ENCODE measurements at places on chromosomes 16 and 17.

DNA sequence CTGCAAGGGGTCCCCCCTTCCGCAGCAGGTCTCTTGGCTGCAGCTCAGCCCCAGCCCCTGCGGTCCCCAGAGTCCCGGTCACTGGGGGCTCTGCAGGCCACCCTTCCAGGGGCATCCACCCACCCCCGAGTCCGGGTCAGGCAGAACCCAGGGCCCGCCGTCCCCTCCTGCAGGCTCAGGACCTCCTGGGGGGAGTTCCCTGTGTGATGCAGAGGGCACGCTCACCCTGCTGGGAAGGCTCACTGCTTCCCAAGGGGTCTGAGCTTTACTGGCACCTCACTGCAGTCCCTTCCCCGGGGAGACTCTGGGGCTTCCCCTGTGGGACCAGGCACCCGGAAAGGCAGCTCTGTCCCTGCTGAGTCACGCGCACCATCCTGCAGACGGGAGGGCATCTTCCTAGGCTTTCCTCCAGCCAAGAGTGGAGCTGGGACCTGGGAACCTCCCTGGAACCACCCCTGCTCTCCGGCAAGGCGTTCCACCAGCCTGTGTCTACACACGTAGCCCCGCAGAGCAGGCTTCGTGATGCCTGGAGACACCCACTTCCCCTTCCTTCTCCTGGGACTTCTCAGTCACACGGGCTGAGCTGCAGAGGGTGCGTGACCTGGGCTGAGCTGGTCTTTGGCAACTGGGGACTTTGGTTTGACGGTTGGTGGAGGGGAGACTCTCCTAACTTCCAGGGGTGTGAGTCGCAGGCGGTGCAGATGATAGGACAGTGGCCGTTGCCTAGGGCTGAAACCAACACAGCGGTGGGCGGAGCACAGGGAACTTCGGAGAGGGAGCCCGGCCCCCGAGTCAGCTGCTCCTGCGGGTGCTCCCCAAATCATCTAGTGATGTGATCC is 23.4 kb downstream of the SLC25A10 start:
- DNase-seq, result peak; percentile 86

DNA sequence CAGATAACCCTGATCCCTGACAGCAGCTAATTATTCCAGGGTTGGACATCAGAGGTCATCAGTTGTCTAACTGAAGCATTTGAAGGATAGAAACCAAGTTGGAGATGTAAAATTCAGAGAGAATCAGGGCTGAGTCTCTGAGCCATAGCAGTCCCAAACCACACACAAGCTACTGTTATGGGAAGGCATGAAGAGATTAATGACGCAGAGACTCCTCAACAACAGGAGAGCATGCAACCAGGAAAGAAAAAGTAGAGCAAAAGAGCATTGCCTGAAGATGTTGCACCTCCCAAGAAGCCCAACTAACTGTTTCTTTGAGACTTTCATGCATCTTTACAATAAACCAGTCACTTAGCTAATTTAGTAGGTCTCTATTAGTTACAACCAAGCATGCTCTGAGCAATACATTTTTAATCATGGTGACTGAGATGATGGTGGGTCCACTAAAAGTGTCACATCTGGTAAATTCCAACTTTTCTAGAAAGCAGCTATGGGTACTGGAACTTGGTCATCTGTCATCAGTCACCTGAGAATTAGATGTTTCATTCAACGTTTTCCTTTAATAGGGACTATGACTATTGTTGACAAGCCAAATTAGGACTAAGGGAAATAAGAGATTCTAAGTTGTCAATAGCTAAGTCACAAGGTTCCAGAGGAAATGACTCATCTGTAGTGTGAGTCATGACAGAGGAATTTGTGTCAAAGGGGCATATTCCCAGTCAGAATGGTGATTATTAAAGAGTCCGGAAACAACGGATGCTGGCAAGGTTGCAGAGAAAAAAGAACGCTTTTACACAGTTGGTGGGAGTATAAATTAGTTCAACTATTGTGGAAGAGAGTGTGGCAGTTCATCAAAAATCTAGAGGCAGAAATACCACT is 239.8 kb downstream of the CHD9NB start:
- peak; percentile 16 for DNase-seq

GRCh38 chr17:44629314-44629713 is 27.0 kb upstream of the MEIOC start:
- DNase-seq, result no peak

DNA sequence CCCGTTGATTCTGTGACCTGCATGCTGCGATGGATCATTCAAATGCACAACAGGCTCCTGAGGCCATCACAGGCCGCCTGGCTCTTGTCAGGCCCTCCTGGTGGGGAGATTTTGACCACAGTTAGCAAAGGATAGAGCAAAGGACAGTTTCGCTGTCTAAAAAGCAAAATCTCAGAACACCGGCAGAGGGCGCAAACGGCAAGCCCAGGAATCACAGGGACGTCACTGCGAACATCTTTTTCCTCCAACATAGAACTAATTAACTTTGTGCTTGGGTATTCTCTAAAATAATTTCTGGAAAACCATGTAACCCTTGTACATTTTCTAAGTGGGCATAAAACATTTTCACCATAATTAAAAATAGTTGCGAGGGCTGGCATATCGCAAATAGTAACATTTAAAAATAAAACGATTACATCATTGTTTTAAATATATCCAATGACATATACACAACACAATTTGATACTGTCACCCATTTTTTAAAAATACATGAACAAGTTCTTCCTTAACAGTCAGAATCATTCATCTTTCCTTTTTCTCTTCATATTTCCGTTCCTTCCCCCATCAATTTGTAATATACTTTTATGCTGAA is 19.7 kb upstream of the SLC47A1 start:
- DNase-seq, result peak; percentile 69

DNA sequence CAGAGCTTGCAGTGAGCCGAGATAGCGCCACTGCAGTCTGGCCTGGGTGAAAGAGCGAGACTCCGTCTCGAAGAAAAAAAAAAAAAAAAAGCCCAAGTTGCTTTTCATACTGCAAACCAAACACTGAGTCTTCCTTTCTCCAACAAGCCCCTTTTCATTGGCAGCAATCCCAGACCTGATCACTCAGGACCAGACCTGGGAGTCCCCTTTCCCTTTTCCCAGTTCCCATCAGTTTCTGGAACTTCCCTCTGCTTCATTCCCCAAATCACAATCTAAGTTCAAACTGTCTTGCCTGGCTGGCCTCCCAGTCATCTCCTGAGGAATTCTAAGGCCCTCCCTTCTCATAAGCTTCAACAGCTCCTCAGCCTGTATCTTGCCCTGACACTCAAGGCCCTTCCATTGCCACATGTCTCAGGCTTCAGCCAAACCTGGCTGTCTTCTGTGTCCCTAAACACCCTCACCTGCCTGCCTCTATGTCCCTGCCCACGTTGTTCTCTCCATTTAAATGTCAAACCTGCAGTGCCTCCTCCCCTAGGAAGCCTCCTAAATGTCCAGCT is 11.8 kb upstream of the PHF12 start:
- no peak for DNase-seq

DNA sequence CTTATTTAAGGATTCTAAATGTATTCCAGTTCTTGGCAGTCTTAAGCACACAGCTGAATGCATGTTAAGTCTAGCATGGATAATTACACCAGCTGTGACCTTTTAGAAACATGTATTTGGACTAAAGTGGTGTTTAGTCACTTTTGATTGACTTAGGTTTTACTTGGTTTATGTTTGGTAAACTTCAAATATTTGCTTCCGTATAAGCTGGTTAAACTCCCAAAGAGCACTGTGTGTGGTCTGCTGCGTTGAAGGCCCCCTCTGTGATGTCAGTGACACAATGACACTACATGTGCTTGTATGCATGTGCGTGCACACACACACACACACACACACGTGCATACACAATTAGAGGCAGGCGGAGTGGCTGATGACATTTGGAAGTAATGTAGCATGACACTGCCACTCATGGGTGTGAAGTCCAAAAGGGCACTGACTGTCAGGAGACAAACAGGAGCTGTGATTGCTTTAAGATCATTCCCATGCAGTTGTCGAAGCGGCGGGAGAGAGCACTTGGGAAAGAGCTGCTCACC is 156.1 kb upstream of the CDH13 start:
- DNase-seq, result no peak

- DNase-seq, result no peak
These were observed 6.8 kb downstream of the SLC6A2 start for GRCh38 chr16:55662644-55663031.

DNA sequence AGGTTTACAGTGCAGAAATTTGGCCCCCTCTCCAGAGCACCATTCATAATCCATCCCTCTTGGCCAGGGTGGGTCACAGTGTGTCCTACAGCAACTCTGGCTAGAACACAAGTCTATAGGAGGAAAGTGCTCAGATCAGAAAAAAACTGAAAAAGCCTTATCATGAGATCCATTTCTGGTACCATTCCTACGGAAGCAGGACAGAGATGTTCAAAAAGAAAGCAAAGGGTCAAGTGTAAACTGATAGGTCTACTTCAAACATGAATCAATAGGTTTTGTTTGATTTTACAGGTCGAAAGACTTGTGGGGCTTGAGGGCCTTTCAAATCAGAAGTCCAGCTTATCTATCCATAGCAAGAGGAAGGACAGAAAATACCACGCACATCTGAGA is 326.4 kb downstream of the SOX9 start:
- no peak for DNase-seq

- no peak for DNase-seq
These were observed 56.6 kb downstream of the WSCD1 start for GRCh38 chr17:6126768-6127167.

DNA sequence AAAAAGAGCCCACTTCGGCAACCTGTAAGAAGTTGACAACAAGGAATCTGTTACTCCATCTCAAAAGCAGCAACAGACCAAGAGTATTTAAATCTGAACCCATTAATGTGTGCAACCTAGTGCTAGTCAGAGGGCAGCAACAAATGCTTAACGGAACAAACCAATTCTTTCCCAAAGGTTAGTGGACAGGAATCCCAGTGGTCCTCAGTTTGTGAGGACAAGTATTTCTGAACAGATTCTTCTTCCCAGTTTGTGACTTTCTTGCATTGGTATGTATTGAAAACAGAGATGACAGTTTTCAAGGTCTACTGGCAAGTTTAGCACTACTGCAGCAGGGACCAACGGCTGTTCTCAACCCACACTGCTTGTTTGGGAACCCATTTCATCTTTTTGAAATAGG is 2.9 kb downstream of the RPL26 start:
- no peak for DNase-seq

DNA sequence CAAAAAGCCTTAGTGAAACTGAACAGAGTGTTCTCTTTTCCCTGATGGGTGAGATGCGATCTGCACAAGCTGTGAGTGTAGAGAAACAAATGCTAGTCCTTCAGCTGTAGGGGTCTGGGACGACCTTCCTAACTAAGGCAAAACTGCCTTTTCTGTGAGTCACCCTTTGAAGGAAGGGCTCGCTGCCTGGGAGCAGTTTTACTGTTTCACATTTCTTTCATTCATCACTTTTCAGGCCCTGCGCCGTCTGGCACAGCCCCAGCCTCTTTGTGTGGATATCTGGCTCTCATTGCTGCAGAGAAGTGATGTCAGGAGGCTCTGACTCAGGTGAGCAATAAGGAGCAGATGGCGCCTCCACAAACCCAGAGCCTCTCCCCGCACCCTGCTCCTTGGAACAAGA is 57.4 kb downstream of the HS3ST3A1 start:
- peak; percentile 56 for DNase-seq

DNA sequence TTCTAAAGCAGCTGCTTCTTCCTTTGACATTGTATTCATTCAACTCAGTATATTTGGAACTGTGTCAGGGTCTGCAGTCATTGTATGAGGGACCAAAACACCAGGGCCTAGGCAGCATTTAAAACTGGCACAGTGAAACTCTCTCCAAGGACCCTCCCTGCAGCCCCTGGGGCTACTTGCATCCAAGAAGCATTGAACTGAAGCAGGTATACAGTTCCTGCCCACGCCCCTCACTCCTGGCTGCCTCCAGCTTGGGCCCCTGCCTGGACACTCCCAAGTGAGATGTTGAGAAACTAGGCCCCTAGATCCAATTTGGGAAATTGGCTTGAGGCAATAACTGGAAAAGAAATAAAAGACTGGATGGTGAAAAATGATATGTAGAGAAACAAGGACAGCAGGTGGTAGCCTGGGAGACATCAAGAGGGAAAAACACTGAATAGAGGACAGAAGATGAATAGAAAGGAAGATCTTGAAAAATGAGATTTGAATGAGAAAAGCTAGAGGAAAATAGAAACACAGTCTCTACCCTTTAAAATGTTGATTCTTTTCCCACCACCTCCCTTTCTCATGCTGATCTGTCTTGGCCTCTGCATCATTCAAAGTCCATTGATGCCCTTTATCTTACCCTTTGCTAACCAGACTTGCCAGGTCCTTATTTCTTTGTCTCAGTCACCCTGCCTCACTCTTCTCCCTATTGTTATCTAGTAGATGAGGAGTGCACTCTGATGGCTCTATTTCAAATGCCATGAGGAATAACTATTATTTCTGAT is 368.8 kb upstream of the CDH8 start:
- DNase-seq, result no peak

- no peak for DNase-seq
These were observed 458.0 kb downstream of the KIF2B start for GRCh38 chr17:54280741-54281140.

DNA sequence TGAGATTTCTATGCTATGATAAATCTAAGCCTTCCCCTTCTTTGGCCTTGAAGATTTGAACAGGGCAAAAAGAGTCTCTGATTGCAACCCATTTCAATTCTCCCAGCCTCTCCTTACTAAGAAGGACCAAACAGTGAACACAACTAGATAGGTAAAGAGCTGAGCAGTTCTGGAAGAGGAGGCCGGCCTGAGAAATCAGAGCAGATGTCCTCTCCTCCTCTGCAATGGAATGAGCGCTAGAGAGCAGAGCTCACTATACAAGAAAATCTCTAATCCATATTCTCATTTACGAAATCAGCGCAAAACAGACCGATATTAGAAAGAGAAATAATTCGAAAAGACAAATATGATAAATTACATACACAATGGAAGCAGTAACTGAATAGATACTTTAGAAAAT is 124.2 kb downstream of the CDK5R1 start:
- no peak for DNase-seq

DNA sequence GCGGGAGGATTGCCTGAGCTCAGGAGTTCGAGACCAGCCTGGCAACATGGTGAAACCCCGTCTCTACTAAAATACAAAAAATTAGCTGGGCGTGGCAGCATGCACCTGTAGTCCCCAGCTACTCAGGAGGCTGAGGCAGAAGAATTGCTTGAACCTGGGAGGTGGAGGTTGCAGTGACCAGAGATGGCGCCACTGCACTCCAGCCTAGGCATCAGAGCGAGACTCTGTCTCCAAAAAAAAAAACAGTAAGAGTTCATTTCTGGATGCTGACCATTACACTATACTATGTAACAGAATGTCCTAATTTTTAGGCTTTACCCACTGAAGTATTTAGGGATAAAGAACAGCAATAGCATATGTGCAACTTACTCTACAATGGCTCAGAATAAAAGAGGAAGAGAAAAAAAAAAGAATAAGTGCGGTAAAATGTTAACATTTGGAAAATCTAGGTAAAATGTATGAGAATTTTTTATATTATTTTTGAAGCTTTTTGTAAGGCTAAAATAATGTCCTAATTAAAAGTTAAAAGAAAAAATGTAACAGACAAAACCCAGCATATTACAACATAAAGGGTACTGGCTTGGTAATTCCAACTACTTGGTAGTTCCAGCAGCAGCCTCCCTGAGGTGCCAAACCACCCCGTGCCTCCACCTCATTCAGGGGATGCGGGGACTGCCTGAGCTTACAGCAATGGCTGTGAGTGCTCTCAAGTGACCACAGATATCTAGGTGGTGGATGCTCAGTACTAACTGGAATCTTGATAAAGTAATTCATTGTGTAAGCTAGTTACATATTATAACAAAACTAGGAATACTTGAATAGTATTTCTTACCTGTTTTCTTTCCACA is 10.9 kb downstream of the COPS3 start:
- no peak for DNase-seq
